ENCODE measurements at places on chromosomes 2 and 18.

GRCh38 chr18:12393998-12394397, 13.7 kb upstream of the PRELID3A start:
- DNase-seq: no peak

DNA sequence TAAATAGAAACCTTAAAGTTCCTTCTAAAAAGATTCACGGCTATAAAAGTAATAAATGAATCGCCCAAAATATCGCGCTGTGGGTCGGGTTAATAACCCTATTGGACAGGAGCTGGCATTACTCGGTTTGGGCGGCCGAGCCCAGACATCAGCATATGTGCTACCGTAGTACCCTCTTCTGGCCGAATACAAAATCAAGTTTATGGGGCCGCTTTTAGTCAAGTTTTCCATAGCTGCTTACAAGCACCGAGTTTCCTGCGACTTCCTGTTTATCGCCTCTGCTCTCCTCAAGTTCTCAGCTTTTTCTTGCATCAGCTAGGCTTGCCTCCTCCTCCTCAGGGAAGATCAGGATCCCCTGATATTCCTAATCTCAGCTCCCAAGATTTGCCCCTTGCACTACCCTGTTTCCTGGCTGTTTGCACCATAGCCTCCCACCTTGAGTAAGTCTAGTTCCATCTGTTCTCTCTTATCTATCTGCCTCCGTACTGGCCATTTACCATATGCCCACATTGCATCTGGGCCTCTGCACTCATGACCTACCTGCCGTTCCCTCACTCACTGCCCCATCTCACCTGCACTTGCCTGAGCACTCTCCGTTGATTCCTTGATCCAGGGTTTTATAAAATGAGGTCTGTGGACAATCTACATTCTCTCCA, 56.1 kb downstream of the SLC35F5 start:
- DNase-seq: peak; percentile 81

GRCh38 chr2:138213624-138214023, 249.4 kb downstream of the HNMT start:
- DNase-seq: no peak

DNA sequence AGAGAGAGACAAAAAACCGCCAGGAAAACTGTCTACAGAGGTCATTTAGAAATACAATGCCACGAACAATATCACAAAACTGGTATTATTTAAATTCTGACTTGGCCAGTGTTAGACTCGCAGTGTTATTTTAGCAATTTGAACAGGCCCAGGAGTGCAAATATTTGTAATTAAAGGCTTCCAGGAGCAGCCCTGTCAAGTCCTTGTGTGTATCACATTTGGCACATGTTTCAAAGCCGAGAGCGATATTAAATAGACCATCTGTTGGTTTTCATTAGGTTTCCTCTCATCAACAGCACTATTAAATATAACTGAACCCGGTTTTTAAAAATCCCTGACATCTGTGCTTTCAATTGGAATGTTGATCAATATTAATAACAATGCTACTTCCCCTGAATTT, 656.9 kb downstream of the TSN start:
- no peak for DNase-seq

DNA sequence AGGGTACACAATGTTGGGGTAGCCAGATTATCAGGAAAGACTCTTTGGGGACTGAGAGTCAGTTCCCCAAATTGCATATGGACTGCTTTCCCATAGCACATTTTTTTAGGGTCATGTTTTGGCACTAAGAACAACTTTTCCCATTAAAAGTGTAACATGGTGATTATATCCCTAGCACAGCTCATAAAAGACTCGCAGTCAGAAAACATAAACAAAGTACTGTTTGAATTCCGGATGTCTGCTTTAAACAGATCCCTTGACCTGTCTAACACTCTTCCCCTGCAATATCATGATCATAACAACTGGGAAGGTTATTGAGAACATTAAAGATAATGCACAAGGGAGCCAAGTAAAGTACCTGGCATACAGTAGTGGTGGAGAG, 262.2 kb downstream of the ASXL3 start:
- DNase-seq: no peak

DNA sequence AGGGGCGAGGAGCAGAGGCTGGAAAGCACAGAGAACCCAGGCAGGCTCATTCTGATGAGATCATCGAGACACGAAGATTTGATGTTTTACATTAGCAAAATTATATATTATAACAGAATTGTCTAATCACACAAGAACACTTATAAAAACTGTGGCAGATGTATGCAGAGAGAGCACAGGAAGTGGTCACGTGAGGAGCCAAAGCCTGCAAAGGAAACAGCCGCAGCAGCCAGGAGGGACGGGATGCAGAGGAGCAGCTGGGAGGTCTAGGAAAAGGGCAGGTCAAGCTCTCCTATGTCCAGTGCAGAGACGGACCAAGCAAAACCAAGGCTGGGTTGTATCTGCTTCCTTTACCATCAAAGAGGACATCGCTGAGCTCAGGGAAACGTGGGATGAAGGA, 355.1 kb upstream of the MYT1L start:
- no peak for DNase-seq

GRCh38 chr18:286515-287310, 18.9 kb upstream of the THOC1 start:
- peak; percentile 41 for DNase-seq

- no peak for DNase-seq
These were observed 103.5 kb downstream of the ADD2 start for GRCh38 chr2:70664525-70664924.

- DNase-seq: no peak
These were observed 9.4 kb downstream of the CYP26B1 start for GRCh38 chr2:72138011-72138881.

DNA sequence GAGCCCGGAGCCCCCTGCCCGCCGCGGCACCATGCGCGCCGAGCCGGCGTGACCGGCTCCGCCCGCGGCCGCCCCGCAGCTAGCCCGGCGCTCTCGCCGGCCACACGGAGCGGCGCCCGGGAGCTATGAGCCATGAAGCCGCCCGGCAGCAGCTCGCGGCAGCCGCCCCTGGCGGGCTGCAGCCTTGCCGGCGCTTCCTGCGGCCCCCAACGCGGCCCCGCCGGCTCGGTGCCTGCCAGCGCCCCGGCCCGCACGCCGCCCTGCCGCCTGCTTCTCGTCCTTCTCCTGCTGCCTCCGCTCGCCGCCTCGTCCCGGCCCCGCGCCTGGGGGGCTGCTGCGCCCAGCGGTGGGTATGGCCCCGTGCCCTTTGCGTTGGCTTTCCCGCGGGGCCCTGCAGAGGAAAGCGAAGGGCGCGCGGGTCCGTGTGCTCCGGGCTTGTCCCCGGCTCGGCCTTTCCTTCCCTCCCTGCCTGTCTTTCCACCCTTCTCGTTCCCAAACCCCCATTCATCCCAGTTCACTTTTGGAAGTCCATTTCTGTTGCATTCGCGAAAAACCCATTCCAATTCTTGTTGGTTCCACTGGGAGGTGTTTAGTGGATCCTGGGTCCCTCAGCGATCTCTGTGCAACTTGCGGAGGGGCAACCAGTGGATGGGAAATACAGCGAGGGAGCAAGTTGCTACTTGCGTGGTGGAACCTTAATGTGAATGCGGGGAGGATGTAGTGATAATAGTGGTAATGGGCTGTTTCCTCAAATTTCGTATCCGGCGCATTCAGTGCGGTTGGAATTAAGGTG, 599 bp downstream of the ADAM23 start:
- no peak for DNase-seq

DNA sequence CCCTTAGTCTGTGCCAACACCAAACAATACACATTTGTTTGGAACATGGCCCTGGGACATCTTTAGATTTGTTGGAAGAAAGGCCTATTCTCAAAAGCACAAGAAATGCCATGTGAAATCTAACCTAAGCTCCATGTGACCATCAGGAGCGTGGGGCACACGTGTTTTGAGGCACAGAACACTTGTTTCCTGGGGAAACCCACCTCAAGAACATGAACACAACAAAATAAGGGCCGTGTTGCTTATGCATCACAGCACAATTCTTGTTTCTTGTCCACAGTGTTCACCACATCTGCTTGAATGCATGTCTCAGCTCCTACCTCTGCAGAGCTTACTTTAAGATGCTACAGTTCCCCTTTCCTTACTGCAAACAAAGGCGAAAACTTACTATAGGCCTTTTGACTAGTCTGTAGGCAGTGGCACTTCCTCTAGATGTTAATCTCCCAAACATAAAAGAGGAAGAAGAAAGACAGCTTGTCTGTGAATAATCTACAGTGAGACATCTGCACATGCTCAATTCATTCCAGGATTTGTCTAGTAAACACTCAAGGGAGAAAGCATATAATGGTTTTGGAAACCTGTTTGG, 165.0 kb downstream of the ANKRD44 start:
- DNase-seq: peak; percentile 92

DNA sequence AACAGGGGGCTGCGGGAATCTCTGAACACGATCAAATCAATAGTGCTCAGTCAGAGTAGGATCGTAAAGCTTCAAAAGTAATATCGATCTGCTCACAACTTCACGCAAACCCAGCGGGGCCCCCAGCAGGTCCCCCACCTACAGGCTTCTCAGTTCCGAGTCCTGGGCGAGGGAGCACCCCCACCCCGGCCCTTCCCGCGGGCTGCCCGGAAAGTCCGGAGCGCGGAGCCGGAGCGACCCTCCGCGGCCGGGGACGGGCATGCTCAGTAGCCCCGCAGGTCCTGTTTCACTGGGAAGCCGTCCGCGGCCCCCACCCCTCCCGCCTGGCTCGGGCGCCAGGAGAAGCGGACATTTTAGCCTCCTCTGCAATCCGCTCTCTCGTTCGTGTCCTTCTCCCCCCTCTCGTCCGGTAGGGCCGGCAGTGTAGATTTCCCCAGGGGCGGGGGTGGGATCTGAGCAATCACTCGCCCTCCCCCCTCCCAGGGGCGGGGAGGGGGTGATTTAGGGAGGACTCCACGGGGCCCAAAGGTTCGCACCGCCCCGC, 3.3 kb upstream of the SPRED2 start:
- peak; percentile 90 for DNase-seq

GRCh38 chr2:72883356-72883962, 3.7 kb upstream of the SPR start:
- DNase-seq: peak; percentile 40

DNA sequence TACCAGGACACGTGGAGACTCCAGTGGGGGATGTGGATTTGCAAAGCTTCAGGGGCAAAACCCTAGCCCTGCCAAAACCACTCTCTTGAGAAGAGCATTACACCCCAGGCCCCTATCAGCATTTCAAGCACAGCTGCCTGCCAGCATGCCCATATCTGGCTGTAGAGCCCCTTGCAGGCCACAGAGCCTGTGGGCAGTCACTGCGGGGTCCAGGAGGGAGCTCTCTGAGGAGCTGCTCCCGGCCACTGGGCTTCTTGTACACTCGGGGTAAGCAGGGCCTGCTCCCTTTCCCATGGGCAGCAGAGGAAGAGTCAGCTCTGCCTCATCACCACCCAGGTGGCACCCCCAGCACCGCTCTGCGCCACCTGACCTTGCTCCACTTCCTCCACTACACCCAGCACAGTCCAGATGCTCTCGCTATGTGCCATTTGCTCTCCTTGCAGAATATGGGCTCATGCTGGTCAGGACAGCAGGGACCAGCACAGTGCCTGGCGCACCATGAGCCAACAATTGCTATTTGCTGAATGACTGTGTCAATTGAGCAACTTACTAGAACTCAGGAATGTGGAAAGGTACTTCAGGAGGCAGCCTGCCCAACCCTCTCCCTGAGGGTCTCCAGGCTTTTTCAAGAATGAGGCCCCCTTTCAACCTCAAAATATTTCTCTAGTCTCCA, 7.4 kb downstream of the CHST10 start:
- no peak for DNase-seq

DNA sequence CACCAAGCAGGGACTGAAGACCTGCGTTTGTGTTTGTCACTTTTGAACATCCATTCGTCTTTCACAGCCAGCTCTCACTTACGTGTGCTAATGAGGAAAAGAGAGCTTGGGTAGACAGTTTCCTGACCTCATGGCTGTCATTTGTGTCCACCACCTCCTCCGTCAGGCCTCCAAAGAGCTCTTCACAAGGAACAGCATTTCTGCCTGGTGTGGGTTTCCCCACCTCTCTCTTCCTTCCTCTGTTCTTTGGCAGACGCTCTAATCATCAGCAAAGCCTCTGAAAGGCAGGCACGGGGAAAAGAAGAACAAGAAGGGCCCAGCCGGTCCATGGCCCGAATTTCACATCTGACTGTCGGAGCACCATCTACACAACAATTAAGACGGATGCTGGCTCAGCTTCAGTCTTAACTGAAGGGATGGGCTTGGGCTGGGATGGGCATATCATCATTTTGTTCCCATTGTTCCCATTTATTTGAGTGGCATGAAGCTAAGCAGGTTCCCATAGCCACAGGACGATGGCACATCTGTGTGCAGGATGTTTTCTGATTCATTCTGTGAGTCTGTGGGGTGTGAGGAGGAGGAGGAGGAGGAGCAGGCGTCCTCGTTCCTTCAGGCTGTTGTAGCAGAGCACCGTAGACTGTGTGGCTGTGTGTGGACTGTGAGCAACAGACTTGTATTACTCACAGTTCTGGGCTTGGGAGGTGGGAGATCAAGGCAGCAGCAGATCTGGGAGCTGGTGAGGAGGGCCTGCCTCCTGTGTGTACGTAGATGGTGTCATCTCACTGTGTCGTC, 66.4 kb downstream of the TSHZ1 start:
- DNase-seq: no peak

DNA sequence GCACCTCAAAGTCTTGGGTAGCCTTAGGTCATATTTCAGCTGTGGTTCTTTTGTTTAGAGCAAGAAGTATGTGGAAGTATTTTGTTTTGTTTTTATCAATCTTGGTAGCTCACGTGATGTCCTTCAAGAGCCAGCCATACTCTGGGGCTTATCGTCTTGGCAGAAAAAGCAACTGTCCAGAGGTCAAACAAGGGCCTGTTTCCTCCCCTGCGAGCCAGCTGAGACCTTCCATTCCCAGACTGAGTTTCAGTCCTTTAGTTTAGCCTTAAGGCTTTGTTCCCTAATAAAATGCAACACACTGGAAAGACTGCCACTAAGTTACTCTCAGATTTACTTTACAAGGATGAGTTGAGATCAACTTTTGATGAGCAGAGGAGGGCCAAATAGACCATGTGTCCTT, 63.5 kb downstream of the TXNL1 start:
- DNase-seq: no peak
